ENCODE measurements at places on chromosomes 12 and 14. TPM values are rescaled to one million over a fixed set of nuclear protein-coding genes. Genes with fewer than 3 reads are reported as not detected.
A peak's percentile ranks its signal among the peaks of the same experiment; 100 is the strongest.

GRCh38 chr12:75702477-75703093 is 191.2 kb upstream of the KRR1 start:
- peaks cover 16% of the 10 kb centered on the region for H3K4me1 ChIP-seq
- H3K36me3 ChIP-seq = no peaks in the 10 kb centered on the region
- H3K27ac ChIP-seq = no peak overlapping the region
- H3K27me3 ChIP-seq = no peaks in the 10 kb centered on the region
- DNase-seq = no peak

- DNase-seq = no peak
- no peaks in the 10 kb centered on the region for H3K36me3 ChIP-seq
- no peaks in the 10 kb centered on the region for H3K4me1 ChIP-seq
These were observed 200.2 kb downstream of the TSPAN9 start for GRCh38 chr12:3277306-3277943.

DNA sequence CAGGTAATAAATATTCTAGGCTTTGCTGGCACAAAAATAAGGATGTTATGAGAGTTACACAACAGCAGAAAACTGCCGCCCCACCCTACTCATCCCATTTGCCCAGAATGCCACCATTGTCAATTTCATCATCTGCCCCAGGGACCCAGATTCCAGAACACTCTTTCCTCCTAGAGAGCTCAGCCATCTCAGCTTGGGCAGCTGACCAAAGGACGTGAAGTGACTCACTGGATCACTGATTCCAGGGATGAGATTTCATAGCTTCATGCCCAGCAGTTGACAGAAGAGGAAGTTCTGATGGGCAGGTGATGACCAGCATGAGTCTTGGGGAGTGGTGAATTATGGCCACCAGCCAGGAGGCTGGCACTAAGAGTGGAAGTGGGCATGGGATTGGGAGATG is 450.3 kb downstream of the RMST start:
- peak; percentile 7 for DNase-seq
- no peak overlapping the region for H3K4me3 ChIP-seq
- H3K36me3 ChIP-seq = no peaks in the 10 kb centered on the region
- H3K27me3 ChIP-seq = no peaks in the 10 kb centered on the region

Gene AKAP3
- polyA plus RNA-seq = 1.1 TPM

GRCh38 chr12:39123580-39124253 is 218.3 kb upstream of the CPNE8 start:
- H3K4me3 ChIP-seq = no peak overlapping the region
- no peaks in the 10 kb centered on the region for H3K27me3 ChIP-seq
- no peaks in the 10 kb centered on the region for H3K4me1 ChIP-seq

DNA sequence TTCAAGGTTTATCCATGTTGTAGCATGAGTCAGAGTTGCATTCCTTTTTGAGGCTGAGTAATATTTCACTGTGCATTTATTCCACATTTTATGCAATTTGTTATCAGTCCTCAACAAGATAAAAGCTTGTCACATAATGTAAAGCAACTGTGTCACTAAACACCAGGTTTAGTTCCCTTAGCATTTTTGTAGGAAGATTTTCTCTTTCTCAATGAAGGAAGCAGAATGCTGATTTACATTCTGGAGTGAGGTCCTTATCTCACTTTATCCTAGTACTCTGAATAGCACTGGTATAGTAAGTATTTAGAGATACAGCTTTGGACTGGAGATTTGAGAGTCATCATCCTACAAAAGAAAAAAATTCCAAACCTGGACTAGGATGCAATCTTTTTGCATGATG is 9.8 kb upstream of the EXD2 start:
- no peak for DNase-seq
- no peaks in the 10 kb centered on the region for H3K36me3 ChIP-seq
- no peak overlapping the region for H3K27ac ChIP-seq
- H3K4me1 ChIP-seq = no peaks in the 10 kb centered on the region
- H3K4me3 ChIP-seq = no peak overlapping the region

- no peaks in the 10 kb centered on the region for H3K27me3 ChIP-seq
- H3K4me1 ChIP-seq = peaks cover 22% of the 10 kb centered on the region
- no peak overlapping the region for H3K4me3 ChIP-seq
- H3K27ac ChIP-seq = no peak overlapping the region
- no peak for DNase-seq
- no peaks in the 10 kb centered on the region for H3K36me3 ChIP-seq
These were observed 5.4 kb upstream of the NR4A1 start for GRCh38 chr12:52045794-52046199.

- no peaks in the 10 kb centered on the region for H3K36me3 ChIP-seq
- H3K27ac ChIP-seq = peak overlapping the region; percentile 70
- peaks cover 4% of the 10 kb centered on the region for H3K4me1 ChIP-seq
- no peaks in the 10 kb centered on the region for H3K27me3 ChIP-seq
- peak; percentile 85 for DNase-seq
These were observed 15.7 kb downstream of the FAR2 start for GRCh38 chr12:29164477-29165393.

DNA sequence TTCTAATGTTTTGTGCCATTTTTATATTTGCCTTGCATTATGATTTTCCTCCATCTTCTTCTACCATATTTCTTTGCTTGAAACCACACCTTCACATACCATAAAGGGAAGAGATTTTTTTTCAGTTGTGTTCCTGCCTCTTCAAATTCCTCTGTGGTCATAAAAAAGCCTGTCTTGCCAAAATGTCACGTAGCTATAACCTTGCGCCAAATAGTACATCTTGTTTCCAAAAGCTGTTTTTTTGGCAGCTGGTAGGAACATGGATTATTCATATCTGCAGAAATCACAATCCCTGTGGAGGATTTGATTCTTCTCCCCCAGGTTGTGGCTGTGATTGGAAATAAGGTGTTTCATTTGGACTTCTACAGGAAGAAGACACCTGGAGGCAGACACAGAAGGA is 133.6 kb upstream of the SLC35F4 start:
- H3K27me3 ChIP-seq = no peaks in the 10 kb centered on the region
- H3K4me3 ChIP-seq = no peak overlapping the region
- H3K36me3 ChIP-seq = no peaks in the 10 kb centered on the region
- DNase-seq = no peak
- no peaks in the 10 kb centered on the region for H3K4me1 ChIP-seq

DNA sequence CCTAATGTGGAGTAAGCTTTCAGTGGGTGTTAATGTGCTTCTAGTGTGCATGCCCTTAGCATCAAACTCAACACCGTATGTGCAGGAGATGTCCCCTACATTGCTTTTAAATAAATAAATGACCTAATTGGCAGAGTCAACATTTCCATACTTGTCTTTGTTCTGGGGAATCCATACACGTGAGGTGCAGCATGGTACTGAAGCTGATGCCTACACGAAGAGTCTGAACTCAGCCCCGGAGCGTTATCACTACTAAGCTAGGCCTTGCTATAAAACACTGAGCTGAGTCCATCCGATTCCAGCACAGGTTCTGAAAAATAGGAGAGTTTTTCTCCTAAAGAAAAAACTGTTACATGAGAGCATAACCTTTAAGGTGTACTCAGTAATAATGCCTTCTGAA is 125.0 kb upstream of the DYRK2 start:
- no peak overlapping the region for H3K27ac ChIP-seq
- H3K27me3 ChIP-seq = no peaks in the 10 kb centered on the region
- no peak for DNase-seq
- no peaks in the 10 kb centered on the region for H3K36me3 ChIP-seq
- no peak overlapping the region for H3K4me3 ChIP-seq

GRCh38 chr12:2064071-2064507 is 11.3 kb downstream of the CACNA1C start:
- H3K27ac ChIP-seq = no peak overlapping the region
- no peaks in the 10 kb centered on the region for H3K27me3 ChIP-seq
- H3K36me3 ChIP-seq = no peaks in the 10 kb centered on the region
- peaks cover 4% of the 10 kb centered on the region for H3K4me1 ChIP-seq

Gene MGAT4C
- not detected for polyA plus RNA-seq

DNA sequence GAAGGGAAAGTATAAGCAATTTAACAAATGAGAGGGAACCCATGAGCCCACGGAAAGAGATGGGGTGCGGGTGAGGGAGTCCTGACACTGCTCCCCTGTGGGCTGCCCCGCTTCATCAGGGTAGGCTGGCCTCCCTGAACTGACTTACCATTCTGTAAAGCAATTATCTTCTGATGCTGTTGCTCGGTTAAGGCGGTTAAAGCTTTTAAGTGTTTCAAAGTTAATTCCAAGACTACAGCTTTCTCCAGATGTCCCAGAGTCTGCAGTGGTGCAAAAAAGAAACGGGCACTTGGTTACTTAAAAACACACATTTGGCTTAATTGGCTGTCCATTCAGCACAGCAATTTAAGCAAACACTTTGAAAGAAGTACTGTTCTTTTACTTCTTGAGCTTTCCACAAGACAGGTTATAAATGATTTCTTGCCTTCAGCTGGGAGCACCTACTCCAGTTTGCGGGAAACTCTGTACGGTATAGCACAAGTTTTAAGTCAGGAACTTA is 1.3 kb downstream of the BHLHE41 start:
- H3K27ac ChIP-seq = peak overlapping the region; percentile 45
- H3K27me3 ChIP-seq = no peaks in the 10 kb centered on the region
- peaks cover 3% of the 10 kb centered on the region for H3K4me1 ChIP-seq

DNA sequence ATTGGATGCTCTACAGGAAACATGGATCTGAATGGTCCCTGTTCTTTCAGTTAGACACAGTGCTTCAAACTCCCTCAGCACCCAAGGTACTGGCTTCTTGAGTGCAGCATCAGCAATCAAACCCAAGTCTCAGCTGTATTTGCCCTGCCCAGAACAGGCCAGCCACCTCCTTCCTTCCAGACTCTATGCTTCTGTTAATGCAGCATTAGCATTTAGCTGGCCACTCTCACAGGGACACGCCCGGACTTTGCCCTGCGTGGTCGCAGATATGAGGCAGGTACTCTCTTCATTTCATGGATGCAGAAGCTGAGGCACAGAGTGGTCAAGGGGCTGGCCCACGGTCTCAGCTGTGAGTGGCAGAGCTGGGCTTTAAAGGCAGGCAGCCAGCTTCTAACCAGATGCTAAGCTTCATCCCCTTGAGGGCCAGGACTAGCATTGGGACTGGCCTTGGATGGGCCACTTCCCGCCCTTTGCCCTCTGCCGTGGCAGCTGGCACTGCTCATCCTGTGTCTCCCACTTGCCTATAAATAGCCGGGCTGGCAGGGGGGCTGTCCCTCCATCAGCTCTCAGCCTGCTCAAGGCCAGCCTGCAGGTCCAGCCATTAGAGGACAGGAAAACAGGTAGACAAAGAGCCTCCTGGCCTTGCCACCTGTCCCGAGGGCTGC is 1.5 kb upstream of the SLC25A47 start:
- no peaks in the 10 kb centered on the region for H3K36me3 ChIP-seq
- H3K4me1 ChIP-seq = no peaks in the 10 kb centered on the region
- H3K4me3 ChIP-seq = no peak overlapping the region
- DNase-seq = no peak
- H3K27ac ChIP-seq = no peak overlapping the region

Gene HECTD1
- 135 TPM for polyA plus RNA-seq

GRCh38 chr12:87846045-87846444 is 183.2 kb downstream of the C12orf50 start:
- DNase-seq = no peak
- H3K27ac ChIP-seq = no peak overlapping the region
- no peaks in the 10 kb centered on the region for H3K36me3 ChIP-seq
- no peak overlapping the region for H3K4me3 ChIP-seq
- H3K4me1 ChIP-seq = no peaks in the 10 kb centered on the region

DNA sequence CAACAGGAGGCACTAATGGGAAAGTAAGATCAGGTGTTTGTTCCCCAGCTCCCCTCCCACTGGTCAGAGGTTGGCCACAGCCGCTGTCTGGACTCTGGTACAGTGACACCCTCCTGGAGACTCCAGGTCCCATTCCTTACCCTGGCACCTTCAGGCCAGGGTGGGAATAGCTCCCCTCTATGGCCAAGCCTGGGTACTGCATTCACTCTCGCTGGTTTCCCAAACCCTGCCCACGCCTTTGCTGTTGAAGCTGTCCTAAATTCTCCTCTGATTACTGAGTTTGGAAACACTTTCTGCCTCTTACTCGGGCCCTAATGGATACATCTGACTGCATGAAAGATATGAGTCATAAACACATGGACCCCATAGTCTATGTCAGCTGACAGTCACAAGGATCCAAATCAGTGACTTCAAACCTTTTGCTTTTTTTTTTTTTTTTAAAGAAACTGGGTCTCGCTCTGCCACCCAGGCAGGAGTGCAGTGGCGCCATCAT is 17.9 kb downstream of the HRK start:
- H3K36me3 ChIP-seq = no peaks in the 10 kb centered on the region
- peak overlapping the region; percentile 51 for H3K27ac ChIP-seq
- peak; percentile 34 for DNase-seq

- H3K36me3 ChIP-seq = no peaks in the 10 kb centered on the region
- H3K4me1 ChIP-seq = no peaks in the 10 kb centered on the region
- H3K27ac ChIP-seq = no peak overlapping the region
These were observed 21.2 kb upstream of the SLC38A4 start for GRCh38 chr12:46847001-46847400.

Gene TAS2R31
- 0.73 TPM for polyA plus RNA-seq

- H3K27me3 ChIP-seq = no peaks in the 10 kb centered on the region
- no peak overlapping the region for H3K27ac ChIP-seq
- H3K4me3 ChIP-seq = no peak overlapping the region
- no peaks in the 10 kb centered on the region for H3K36me3 ChIP-seq
These were observed 47.7 kb downstream of the BCL11B start for GRCh38 chr14:99224116-99224910.

Gene TSPAN19
- not detected for polyA plus RNA-seq

GRCh38 chr12:31317471-31318395 is 8.2 kb downstream of the SINHCAF start:
- H3K4me1 ChIP-seq = no peaks in the 10 kb centered on the region
- no peaks in the 10 kb centered on the region for H3K27me3 ChIP-seq
- peak overlapping the region; percentile 71 for H3K4me3 ChIP-seq
- peak; percentile 35 for DNase-seq

Gene GPR162
- 5.6 TPM for polyA plus RNA-seq

- no peaks in the 10 kb centered on the region for H3K36me3 ChIP-seq
- H3K4me3 ChIP-seq = no peak overlapping the region
- H3K27me3 ChIP-seq = no peaks in the 10 kb centered on the region
These were observed 67.9 kb upstream of the PLXNC1 start for GRCh38 chr12:94080341-94081009.

- H3K4me1 ChIP-seq = peaks cover 8% of the 10 kb centered on the region
- H3K27me3 ChIP-seq = no peaks in the 10 kb centered on the region
- H3K36me3 ChIP-seq = no peaks in the 10 kb centered on the region
These were observed 419 bp upstream of the ATXN7L3B start for GRCh38 chr12:74537126-74537706.

GRCh38 chr14:100777366-100777817 is 48.5 kb upstream of the MEG3 start:
- no peaks in the 10 kb centered on the region for H3K36me3 ChIP-seq
- no peak for DNase-seq
- no peak overlapping the region for H3K27ac ChIP-seq
- no peaks in the 10 kb centered on the region for H3K27me3 ChIP-seq
- H3K4me1 ChIP-seq = no peaks in the 10 kb centered on the region
- no peak overlapping the region for H3K4me3 ChIP-seq

Gene ERBB3
- 0.92 TPM for polyA plus RNA-seq
